ENCODE measurements at places on chromosomes 3 and 15.
A peak's percentile ranks its signal among the peaks of the same experiment; 100 is the strongest.

- no peak for DNase-seq
These were observed 73.8 kb downstream of the RBPMS2 start for GRCh38 chr15:64701482-64702184.

DNA sequence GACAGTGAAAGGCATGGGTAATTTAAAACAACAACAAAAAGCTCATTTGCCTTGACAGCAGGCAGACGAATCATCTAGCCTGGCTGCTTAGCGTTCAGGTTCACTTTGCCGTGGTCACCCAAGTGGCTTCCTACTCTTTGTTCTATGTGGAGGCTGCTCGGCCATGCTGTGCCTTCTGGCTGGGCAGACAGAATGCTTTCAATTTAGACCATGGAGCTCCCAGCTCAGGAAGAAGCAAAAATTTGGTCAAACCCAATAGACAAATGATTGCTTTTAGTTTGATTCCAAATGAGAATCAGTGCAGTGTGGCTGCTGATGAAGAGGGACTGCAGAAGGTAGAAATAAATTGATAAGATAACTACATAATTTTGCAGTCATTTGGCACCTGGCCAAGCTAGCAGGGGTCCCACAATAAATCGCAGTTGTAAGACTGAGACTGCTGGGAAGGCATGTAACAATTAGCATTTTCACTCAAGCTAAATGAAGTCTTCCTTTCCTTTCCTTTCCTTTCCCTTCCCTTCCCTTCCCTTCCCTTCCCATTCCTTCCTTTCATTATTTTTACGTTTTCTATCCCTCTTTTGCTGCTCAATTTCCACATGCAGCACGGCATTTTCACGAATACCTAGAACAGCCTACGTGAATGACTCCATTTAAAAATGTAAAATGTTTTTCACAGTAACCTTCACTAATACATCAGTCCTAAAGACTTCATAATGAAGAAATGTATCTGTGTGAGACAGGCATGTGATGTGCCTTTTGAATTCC, 360.4 kb upstream of the TGFBR2 start:
- DNase-seq, result no peak

DNA sequence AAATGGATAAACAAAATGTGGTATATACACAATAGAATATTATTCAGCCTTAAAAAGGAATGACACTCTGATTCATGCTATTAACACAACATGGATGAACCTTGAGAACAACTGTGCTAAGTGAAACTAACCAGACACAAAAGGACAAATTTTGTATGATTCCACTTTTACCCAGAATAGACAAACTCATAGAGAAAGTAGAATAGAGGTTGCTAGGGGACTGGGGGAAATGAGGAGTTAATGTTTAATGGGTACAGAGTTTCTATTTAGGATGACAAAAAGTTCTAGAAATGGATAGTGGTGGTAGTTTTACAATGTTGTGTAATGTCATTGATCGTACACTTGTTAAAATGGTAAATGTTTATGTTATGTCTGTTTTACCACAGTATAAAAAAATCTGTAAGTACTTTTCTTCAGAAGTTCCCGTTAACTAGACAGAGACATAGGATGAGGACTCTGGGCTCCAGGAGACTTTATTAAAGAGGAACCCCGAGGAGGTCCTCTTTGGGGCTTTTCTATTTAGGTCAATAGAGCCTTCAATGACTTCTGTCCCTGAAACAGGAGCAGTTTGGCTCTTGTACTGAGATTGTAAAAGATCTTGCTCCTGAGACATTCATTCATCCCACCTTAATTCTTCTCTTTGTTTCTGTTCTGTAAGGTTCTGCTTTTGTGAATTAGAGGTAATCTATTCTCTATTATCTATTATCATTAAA, 24.5 kb downstream of the ABHD6 start:
- DNase-seq, result no peak

- DNase-seq, result no peak
These were observed 346.3 kb downstream of the DIPK2A start for GRCh38 chr3:144317961-144318360.

- peak; percentile 25 for DNase-seq
These were observed 1.8 kb downstream of the ITIH1 start for GRCh38 chr3:52779011-52779836.

DNA sequence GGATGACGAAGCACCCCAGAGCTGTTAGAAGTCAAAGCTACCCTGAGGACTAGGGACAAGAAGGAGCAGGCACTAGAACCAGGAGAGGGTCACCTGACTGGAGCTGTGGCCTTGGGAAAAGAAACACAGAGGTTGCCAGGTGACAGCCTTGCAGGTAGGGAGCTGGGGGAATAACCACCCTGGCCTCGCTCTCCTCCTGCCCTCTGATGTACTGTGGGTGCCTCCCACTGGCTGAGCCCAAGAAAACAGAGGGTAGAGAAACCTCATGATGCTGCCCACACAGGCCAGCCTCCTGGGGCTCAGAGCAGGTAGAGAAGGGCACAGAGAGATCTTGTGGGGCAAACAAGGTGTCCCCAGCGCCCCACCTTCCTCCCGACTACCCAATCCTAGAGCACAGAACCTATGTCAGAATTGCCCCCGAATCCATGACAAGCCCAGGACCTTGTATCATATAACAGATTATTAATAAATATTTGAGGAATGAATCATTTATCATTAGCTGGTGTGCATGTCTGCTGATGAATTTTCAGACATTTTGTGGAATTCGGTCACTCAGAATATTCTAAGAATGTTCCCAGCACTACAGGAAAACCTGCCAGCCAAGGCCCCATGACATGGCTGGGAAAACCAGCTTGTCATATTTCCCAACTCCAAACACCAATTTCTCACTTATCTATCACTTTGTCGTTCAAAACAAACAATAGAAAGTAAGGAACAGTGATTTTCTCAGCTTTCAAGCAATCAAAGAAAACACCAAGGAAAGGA, 59.8 kb upstream of the MEX3B start:
- peak; percentile 94 for DNase-seq

DNA sequence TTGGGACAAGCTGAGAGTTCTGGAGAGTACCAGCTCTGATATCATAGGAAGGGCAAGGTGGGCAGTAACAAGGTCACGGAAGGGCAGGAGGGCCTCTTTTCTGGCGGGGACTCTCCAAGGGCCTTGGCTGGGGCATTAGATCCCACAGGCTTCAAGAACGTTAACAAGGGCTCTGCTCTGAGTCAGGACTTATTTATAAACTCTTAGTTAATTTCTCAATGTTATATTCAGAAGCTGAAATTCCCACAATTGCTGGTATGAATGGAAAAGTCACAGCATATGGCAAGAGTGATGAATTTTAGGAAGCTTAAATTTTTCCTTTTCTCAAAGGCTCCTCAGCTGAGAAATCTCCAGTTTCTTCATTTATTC, 320.2 kb upstream of the TBC1D5 start:
- no peak for DNase-seq

DNA sequence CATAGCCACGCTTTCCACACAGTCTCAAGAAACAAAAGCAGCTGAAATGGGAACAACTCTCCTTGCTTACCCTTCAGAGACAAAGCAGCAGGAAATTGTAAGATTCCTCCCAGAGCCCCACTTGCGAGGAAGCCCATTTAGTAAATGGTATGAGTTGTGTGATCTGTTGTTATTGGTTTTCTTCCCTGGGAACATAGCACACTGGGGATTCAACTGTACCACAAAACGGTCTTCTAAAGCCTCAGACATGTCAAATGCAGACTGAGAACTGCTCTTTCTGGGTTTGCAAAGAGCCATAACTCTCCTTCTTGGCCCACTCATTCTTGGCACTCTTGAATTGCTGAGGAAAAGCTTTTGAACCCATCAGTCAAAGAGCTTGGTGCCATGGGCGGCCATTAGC, 101.0 kb upstream of the COL8A1 start:
- no peak for DNase-seq

GRCh38 chr3:195777975-195778374, 33.8 kb downstream of the MUC4 start:
- DNase-seq, result no peak

DNA sequence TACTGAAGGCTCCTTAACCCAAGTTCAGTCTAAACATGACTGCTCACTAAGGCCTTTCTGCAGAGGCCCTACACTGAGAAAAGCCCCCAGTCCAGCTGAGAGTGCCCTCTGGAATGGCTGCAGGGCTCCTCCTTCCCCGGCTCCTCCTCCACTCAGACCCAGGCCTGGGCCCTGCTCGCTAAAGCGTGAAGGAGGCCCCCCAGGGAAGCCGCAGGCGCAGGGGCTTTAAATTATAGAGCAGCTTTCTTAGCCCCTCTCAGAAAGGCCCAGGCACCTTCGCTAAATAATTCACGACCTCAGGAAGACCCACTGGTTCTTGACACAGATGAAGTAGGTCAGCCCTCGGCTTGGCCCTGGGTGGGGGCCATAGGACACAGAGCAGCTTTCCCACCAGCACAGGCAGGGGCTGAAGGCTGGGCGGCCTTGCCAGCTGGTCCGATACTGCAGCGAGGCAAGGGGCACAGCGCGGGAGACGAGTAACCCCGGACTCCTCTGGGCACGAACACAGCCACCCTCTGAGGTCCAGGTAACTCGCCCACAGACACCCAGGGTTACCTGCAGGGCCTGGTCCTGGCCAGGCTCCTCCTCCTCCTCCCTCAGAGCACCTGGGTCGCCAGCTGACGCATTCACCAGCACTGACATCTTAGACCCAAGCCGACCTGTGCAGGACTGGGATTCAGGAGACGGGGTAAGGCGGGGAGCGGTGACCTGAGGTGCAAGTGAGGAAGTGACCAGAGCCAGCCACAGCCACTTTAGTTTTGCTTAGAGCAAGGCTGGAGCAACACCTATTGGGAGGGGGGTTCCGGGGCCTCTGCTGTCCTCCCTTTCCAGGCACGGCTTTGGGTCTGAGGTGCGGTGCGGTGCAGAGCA, 36.9 kb downstream of the RBPMS2 start:
- no peak for DNase-seq

DNA sequence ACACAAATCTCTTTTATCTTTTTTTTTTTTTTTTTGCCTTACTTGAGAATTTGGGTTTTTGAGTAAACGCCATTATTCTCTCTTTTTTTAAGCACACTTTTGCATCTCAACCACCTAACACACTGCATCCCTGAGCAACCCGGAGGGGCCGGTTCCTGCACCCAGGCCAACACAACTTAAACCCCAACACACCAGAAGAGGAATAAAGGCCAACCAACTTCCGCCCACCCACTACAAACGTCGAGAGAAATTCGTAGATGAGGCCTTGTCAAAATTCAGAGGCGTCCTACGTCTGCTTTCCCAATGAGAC, 389 bp upstream of the CCNB2 start:
- DNase-seq, result no peak

DNA sequence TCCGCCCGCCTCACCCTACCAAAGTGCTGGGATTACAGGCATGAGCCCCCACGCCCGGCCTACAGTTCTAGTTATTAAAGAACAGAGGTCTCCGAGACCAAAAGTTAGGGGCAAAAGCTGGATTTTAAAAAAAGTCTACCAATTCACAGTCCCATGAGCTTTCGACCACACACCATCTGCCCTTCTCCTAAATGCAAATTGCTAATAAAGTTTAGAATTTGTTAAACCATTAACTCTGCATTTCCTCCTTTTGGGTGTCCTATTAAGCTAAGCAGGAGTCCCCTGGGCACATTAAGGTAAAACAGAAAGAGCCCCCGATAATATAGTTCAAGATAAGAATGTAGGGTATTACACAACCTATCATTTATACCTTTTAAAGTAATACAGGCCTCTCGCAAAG, 322.7 kb downstream of the FOXP1 start:
- no peak for DNase-seq

DNA sequence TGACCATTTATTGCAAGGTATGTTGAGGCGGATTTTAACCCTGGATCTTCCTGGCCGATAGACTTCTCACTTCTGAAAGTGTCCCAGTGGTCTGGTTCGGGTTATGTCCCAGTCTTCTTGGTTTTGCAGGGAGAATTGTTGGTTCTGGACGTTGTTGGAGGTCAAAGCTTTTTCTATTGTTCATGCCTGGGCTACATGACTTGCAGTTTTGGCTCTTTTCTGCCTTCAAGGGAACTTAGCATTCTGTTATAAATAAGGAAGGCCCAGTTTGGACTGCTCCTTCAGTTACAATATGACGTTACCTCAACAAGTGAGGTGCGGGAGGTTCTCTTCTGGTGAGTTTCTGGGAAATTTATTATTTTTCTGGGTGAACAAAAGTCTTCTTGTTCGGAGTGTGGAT, 614.3 kb downstream of the DIPK2A start:
- no peak for DNase-seq

GRCh38 chr15:73841756-73842725, 31.3 kb upstream of the TBC1D21 start:
- DNase-seq, result no peak

- no peak for DNase-seq
These were observed 2.2 kb upstream of the ULK3 start for GRCh38 chr15:74845208-74845568.

DNA sequence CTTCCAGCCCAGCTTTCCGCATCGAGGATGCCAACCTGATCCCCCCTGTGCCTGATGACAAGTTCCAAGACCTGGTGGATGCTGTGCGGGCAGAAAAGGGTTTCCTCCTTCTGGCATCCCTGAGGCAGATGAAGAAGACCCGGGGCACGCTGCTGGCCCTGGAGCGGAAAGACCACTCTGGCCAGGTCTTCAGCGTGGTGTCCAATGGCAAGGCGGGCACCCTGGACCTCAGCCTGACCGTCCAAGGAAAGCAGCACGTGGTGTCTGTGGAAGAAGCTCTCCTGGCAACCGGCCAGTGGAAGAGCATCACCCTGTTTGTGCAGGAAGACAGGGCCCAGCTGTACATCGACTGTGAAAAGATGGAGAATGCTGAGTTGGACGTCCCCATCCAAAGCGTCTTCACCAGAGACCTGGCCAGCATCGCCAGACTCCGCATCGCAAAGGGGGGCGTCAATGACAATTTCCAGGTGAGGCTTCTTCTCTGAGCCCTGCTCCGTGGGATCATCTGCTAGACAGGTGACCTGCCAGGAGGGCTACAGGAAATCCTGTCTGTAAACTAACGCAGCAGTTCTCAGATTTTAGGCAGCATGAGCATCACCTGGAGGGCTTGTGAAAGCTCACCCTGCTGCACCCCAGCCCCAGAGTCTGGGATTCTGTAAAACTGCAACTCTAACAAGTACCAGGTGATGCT, 1.6 kb downstream of the THBS1 start:
- DNase-seq, result no peak

DNA sequence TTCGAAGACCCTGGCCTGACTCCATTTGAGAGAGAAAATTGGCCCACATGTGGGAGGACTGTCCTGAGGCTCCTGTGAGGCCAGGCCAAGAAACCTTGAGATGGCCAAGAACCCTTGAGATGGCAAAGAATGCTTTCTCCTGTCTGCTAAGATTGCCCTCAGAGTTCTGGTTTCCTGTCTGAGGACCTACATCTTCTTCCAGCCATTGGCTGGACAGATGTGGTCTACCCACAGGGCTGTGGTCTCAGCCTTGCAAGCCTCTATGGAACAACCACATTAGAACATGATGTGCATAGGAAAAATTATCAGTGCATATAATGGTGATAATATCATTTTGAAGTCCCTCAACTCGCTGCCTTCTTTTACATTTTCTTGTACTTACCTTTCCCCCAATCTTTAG, 10.8 kb upstream of the RASA2 start:
- DNase-seq, result no peak

GRCh38 chr3:126969586-126969985, 13.3 kb upstream of the PLXNA1 start:
- no peak for DNase-seq

- no peak for DNase-seq
These were observed 44.0 kb downstream of the OTOL1 start for GRCh38 chr3:161540594-161540993.

Measured in trophoblast cell (in vitro differentiated cells and primary cell).